ENCODE measurements at places on chromosomes 12 and 14. TPM values are rescaled to one million over a fixed set of nuclear protein-coding genes. Genes with fewer than 3 reads are reported as not detected.
A peak's percentile ranks its signal among the peaks of the same experiment; 100 is the strongest.

- DNase-seq, result peak; percentile 64
These were observed 2.6 kb downstream of the RTL1 start for GRCh38 chr14:100900837-100901390.

DNA sequence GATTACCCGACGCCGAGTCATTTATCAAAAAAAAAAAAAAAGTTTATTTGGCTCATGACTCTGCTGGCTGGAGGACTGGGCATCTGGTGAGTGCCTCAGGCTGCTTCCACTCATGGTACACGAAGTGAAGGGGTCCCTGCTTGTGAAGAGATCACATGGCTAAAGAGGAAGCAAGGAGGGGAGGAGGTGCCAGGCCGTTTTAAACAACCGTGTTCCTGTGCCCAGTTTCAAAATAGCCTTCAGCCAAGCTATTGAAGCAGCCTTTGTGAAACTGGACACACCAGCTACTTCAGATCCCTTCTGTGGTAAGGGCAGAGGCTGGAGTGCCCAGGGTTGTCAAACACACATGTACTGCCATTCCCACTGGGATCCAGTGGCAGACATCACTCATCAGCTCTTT is 7.6 kb downstream of the POP5 start:
- DNase-seq, result no peak

The KCNC2 gene
- total RNA-seq, result 0.16 TPM

The GZMH gene
- total RNA-seq, result 0.53 TPM

GRCh38 chr14:56087671-56088471 is 30.3 kb upstream of the PELI2 start:
- no peak for DNase-seq

DNA sequence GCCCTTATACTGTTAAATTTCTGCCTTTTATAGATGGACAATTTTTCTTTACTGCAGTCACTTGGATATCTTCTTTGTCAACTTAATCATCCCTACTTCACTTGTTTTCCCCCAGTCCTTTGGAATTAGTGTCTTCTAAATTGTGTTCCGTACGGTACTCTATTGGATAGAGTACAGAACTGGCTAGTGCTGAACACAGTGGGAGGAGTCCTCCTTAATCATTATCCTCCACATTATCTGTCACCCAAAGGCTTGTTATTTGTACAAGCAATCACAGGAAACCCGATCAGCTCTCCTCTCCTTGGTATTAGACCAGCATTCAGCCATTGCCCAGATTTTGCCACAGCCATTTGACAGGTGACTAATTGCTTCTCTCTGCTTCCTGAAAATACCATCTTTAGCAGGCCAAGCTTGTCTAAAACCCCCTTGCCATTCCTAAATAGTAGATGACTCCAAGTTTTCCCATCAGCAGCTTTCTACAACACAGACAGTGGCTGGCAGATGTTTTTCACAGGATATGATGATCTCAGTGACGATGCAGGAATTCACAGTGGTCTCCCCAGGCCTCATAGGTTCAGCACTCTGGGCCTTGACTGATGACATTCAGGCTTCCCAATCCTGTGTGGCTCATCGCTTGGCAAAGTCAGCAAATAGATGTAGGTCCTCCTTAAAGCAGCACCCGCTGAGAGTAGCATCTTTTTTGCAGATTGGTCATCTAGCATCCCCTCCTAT is 216.0 kb upstream of the RGS6 start:
- DNase-seq, result no peak

The CEBPE gene
- not detected for total RNA-seq

The PRIMA1 gene
- total RNA-seq, result 4.4 TPM

The KRT73 gene
- total RNA-seq, result not detected

DNA sequence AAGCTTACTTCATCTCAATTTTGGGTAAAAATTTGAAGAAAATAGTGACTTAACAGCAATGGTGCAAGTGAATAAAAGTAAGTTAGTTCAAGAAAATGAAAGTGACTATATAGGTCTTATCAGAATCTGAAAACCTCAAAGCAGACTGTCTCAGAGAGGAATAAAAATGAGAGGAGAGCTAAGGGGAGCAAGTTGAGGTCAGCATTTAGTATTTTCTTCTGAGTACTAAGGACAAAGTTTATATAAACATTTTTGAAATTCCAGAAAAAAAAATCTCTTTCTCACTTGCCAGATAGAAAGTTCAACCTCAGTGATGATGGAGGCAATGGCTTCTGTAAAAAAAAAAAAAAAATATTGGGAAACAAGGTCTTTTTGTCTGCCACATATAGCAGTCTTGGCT is 414.1 kb downstream of the NPAS3 start:
- DNase-seq, result no peak

DNA sequence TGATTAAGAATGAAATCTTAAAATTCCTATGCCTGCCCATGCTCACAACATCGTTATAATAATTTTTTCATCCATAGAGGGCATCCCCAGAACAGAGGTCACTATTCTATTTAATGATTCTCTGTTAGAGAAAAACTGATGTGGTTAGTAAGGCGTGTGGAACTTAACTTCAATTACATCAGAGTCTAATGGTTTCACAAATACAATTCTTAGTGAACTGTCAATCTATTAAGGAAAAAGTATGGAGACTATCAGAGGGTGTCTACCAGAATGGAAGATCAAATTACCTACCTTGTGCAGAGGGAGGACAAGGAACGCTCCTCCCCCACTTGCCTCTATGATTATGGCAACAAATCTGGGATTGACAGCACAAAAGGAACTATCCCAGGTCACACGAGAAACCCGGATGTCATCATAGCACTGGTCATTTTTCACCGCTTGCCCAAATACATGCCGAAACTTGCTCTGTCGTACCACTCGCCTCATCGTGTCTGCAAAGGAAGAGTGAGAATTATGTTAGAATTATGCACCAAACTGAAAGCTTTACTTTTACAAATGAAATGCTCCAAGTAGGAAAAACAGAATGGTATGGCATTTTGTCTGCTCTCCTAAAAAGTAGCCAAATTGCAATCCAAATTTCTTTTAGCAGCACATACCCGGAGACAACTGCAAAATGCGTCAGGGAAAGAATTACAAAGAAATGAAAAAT is 30.3 kb downstream of the CORO1C start:
- no peak for DNase-seq

The SCN8A gene
- total RNA-seq, result 10.0 TPM

GRCh38 chr14:54564071-54564867 is 2.7 kb upstream of the SAMD4A start:
- DNase-seq, result no peak

GRCh38 chr12:131389054-131390013 is 321.6 kb upstream of the SFSWAP start:
- DNase-seq, result no peak

DNA sequence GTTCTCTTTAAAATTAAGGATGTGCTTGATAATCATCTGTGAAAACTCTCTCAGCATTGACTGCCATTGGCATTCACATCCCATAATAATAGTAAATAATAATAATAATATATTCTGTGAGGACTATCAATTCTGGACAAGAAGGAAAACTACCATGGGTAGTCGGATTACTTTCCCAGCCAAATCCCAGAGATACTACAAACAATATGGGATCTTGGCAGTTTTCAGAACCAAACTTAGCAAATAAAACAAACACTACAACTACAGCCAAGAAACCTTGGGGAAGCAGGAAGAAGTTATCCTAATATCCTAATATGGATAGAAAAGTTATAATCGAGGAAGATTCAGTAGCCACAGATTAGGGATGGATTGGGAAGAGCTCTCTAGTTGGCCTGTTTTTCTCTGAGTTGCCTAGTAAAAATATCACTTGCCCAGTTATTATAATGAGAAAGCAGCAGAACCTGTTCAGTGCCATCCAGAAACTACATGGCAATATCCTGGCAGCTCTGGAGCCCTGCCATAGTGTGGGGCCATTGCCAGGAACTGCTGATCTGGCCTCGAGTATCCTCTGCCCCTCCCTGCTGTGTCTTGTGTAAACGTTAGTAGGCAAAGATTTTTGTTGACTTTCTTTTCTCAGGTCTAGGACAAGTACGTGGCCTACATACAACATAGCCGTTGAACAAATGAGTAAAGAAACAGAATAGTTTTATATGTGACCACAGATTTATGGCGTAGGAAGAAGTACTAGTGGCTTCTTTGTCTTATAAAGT is 193.5 kb downstream of the SLC2A13 start:
- DNase-seq, result peak; percentile 88

DNA sequence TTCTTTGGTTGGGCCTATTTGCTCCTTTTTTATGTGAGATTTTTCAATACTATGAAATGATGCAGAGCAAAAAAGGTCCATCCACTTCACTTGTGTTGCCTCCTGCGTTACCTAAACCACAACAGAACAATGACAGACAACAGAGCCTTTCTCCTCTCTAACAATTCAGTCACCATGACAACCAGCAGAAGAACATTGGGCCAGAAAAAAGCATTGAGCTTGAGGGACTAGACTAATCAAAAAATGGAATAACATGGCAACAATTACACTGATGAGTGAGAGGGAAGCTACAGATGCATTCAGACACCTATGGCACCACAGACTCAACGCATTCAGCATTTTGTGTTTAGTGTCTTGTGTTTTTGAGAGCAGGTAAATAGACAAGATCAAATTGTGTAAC is 44.6 kb upstream of the PTCSC3 start:
- DNase-seq, result no peak

The GPD1 gene
- 3.4 TPM for total RNA-seq

The PZP gene
- not detected for total RNA-seq

Measured in colonic mucosa (tissue), 4 donors.